ENCODE measurements at places on chromosomes 3 and 15.

- no peak for DNase-seq
These were observed 54.1 kb downstream of the DCAF1 start for GRCh38 chr3:51445544-51446280.

DNA sequence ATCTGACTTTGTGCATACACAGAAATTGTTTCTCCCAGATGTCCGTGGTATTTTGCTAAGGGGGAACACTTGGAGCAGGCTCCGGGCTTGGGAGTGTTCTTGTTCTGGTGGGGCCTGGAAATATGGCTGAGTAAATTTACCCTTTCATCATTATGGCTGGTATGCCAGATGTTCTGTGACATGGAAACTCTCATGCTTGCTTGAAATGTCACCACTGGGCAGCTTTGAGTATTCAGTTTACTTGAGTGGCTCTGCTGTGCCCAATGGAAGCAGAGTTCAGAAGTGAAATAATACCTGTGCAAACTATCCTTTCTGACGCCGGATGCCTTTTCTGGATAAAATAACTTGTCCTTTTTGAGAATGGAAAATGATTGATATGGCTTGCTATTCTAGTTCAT, 283.6 kb upstream of the TPM1 start:
- DNase-seq: no peak

- DNase-seq: peak; percentile 18
These were observed 7.1 kb downstream of the ALG3 start for GRCh38 chr3:184241447-184242296.

DNA sequence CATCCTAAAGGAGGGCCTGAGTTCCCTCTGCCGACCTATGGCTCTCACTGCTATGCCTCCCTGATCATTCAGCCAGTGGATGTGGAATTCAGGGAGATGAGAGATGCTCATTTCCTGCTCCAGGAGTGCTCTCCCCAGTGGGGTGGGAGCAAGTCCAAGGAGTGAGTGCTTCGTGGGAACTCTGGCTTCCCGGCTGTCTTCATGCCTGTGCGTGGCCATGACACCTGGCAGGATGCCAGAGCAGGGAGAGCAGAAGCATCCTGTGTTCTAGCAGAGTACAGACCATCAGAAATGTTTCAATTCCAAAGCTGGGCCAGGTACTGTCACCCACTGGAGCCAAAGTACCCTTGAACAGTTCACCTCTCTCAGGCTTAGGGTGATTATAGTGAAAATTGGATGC, 45.1 kb downstream of the APH1B start:
- DNase-seq: peak; percentile 16

DNA sequence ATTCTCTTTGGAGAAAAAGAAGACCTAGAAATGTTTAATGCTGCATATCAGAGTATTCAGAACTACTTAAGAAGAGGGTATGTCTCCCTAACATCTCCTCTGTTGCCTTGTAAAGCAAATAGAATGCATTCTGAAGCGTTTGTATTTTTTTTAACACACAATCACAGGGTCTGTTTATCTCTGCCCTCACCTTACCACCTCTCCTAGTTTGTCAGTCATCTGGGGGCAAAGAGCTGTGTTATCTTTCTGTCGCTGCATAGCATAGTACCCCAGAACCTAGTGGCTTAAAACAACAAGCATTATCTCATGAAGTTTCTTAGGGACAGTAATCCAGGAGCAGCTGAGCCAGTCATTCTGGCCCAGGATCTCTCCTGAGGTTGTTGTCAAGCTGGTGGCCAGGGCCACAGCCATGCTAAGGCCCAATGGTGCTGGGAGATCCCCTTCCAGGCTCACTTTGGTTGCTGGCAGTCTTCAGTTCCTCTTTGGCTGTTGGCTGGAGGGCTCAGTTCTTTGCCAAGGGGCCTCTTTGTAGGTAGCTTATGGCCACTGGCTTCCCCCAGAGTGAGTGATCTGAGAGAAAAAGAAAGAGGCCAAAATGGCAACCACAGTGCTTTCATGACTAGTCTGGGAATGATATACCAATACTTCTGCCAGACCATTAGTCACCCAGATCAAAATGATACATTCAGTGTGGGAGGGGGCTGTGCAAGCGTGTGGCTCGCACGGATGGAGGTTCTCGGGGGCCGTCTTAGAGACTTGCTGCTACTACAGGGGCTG, 17.8 kb downstream of the EDEM1 start:
- no peak for DNase-seq

GRCh38 chr3:178655488-178655887, 119.3 kb downstream of the KCNMB2 start:
- DNase-seq: no peak

GRCh38 chr3:130243808-130244207, 101.7 kb upstream of the COL6A5 start:
- no peak for DNase-seq

DNA sequence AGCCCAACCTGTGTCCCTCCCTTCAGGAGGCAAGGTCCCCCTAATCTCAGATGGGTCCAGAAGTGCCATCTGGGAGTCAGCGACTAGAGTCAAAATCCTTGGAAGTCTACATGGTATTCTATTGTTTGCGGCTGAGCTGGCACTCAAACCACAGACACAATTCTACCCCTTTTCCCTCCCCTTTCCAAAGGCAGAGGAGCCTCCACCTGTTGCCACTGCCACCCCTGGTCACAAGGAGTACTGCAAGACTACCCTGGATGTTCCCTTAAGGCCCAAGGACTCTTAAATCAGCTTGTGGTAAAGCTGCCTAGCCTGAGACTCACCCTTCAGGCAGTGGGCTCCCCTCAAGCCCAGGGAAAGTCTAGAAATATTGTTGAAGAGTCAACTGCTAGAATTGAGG, 4.3 kb upstream of the OR5H6 start:
- DNase-seq: no peak

DNA sequence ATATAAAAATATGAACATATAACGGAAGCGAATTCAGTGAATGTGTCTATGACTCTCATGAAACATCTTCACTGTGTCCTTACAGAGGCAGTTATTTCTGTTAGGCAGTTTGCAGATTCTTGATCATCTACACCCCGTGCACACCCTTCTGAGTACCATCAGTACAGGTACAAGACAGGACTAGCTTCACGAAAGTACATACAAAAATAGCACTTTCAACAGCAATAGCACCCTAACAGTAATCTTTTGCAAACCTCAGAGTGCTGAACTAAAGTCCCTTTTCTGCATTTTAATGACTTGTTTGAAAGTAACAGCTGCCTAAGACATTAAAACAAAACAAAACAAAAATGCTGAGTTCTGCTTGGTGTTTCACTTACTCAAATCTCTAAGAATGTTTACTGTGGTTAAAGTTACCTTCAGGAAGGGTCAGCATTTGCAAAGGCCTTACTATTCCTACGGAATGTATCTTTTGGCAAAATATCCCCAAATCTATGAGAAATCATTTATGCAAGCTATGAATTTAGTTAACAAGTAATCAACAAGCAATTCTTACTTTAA, 104.1 kb downstream of the CNTN3 start:
- no peak for DNase-seq

- no peak for DNase-seq
These were observed 76.4 kb downstream of the DAPK2 start for GRCh38 chr15:63969652-63970421.

DNA sequence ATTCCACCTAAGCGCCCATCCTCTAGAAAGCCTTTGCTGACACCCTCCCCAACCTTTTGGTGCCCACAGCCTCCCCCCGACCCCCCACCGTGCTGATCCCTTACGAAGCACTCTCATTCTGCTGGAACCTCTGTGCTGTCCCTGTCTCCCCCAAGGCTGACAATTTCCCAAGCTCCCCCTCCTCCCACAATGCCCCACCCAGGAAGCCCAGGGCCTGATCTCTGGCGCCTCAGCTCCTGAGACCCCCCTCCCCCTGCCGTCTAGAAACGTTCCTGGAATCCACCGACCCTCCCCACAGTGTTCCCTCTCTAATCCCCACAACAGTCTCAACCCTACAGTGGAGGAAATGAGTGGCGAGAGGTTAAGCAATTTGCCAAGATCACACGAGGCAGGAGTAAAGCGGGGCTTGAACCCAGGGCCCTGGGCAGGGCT, 18.3 kb downstream of the MYL3 start:
- no peak for DNase-seq

GRCh38 chr3:25035526-25035925, 392.5 kb upstream of the RARB start:
- no peak for DNase-seq

GRCh38 chr3:87625876-87626275, 349.5 kb upstream of the POU1F1 start:
- no peak for DNase-seq

- no peak for DNase-seq
These were observed 75.7 kb upstream of the EPHB3 start for GRCh38 chr3:184485906-184486305.

- DNase-seq: no peak
These were observed 239.3 kb upstream of the CNTN6 start for GRCh38 chr3:853489-853888.

- no peak for DNase-seq
These were observed 61.6 kb downstream of the STAG1 start for GRCh38 chr3:136690599-136690998.

GRCh38 chr3:114103181-114103580, 46.6 kb downstream of the QTRT2 start:
- DNase-seq: no peak

DNA sequence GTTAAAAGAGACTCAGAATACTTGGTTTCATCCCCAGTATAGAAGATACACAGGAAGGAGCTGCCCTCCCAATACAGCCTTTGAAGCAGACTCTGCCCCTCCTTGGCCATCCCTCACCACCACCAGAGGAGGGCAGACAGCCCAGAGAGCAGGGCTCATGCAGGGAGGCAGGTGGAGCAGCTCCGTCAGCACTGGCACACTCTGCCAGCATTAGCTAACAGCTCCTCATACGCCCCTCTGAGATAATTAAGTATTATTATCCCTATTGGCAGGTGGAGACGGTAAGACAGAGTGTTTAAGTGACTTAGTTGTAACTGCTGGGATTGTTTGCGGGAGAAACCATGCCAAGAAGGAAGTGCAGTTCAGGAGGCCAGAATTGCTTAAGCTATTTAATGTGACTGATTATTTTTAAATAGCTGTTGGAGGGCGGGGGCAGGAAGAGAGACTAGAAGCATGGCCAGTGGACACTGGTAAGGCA, 434.0 kb downstream of the EPHB1 start:
- peak; percentile 99 for DNase-seq

DNA sequence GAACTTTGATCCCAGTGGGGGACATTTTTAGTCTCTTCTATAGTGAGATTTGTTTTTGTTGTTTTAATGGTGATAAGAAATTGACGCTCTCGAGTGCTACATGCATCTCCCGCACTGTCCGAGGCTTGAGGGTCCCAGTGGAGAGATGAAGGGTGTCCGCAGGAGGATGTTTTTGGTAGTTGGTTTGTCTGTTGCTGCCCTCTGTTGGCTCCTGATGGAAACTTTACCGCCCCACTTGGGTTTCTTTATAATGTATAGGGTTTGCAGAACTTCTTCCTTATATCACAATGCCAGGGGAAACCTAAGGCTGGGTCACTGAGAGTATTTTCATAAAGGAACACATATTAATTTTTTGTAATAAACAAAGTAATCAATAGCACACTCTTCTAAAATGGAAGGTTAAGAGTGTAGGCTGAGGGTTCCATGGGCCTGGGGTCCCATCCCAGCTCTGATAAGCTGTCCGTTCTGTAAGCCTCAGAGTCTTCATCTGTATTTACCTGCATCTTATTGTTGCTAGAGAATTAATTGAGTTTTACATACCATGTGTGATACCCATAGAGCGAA, 185.3 kb upstream of the FEZF2 start:
- DNase-seq: no peak

GRCh38 chr3:195348426-195349115, 77.6 kb upstream of the XXYLT1 start:
- DNase-seq: no peak

GRCh38 chr3:14201940-14202684, 23.5 kb downstream of the LSM3 start:
- no peak for DNase-seq

Measured in COR-L47 (cell line).